ENCODE measurements at places on chromosomes 2 and 18.
A peak's percentile ranks its signal among the peaks of the same experiment; 100 is the strongest.

DNA sequence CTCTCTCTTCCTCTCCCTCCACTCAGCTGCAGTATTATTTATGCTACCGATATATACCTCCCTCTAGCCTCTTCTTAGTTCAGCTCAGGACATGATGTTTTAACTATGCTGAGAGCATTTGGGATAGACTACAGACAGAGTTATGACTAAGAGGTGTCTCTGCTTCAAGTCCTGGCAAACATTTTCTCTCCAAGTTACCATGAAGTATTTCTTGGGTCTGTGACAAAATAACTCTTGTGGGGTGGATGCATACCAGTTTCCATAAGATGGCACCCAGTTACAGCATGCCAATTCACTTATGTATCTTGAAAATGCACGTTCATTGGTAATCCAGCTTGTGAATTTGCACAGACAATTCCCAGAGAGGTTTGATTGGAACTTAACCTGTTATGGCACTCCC, 737.6 kb downstream of the SLC4A3 start:
- no peak for DNase-seq

DNA sequence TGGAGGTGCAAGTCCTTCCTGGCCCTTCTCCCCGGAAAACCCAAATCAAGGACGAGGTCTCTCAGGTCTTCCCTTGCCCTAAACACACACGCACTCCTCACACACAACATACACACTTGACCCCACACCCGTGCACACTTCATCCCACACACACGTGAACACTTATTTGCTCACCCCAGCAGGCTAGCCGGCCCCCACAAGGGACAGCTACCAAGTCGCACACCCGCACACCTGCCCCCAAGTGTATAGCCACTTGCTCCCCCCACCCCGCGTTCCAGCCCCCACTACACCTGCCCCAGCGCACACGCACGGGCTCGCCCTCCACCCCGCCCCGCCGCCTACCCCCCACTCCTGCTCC, 359 bp downstream of the TGFBRAP1 start:
- DNase-seq: no peak

GRCh38 chr2:96885432-96886347, 15.8 kb upstream of the SEMA4C start:
- DNase-seq: no peak

GRCh38 chr18:46343931-46344372, 239.8 kb downstream of the HAUS1 start:
- peak; percentile 65 for DNase-seq

GRCh38 chr2:6412533-6413091, 453.1 kb downstream of the CMPK2 start:
- DNase-seq: no peak

- DNase-seq: no peak
Measured at GRCh38 chr18:76978616-76979015, 154.0 kb downstream of the MBP start.

- DNase-seq: no peak
Measured at GRCh38 chr2:43097644-43098408, 128.6 kb downstream of the ZFP36L2 start.

GRCh38 chr2:229920011-229920641, 1.7 kb downstream of the TRIP12 start:
- DNase-seq: no peak

DNA sequence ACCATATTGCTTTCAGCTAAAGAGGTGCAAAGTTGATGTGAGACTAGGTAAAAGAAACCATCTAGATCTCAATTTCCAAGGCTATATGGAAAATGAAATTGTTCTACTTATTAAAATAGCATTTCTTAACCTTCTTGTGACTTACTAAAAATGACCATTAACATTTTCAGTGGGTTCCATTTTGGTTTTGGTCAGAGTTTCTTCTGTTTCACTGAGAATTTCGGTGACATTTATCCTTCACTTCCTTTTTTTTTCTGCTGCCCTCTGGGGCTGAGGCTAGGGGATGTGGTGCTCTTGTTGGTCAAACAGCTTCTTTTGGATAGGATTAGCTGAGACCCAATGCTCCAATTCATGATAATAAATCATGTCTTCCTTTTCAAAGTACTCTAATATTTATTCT, 44.3 kb upstream of the REL start:
- DNase-seq: no peak

DNA sequence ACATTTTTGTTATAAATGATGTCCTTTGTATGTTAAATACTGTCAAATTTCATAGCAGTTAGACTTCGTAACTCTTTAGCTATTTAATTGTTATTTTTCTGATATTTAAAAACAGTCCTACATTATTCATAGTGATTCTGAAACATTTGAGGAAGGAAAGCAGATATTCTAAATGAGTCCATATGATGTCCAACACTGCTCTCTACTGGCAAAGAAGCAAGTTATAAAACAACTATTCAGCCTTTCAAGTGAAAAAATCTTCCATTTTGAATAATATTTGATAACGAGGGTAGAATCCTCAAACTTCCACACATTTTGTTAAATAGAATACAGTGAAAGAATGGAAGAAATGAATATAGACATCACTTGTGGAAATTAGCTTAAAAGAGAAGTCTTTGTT, 220.8 kb downstream of the GULP1 start:
- DNase-seq: no peak

GRCh38 chr2:95292623-95293260, 4.4 kb upstream of the KCNIP3 start:
- DNase-seq: no peak

DNA sequence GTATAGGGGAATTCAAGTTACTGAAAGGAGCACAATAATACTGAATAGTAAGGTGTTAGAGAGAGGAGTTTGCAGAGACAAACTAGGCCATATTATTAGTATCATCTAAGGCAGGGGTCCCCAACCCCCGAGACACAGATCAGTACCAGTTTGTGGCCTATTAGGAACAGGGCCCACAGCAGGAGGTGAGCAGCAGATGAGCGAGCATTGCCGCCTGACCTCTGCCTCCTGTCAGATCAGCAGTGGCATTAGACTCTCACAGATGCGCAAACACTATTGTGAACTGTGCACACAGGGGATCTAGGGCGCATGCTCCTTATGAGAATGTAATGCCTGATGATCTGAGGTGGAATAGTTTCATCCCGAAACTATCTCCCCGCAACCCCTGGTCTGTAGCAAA, 41.8 kb upstream of the TMEM200C start:
- DNase-seq: no peak

DNA sequence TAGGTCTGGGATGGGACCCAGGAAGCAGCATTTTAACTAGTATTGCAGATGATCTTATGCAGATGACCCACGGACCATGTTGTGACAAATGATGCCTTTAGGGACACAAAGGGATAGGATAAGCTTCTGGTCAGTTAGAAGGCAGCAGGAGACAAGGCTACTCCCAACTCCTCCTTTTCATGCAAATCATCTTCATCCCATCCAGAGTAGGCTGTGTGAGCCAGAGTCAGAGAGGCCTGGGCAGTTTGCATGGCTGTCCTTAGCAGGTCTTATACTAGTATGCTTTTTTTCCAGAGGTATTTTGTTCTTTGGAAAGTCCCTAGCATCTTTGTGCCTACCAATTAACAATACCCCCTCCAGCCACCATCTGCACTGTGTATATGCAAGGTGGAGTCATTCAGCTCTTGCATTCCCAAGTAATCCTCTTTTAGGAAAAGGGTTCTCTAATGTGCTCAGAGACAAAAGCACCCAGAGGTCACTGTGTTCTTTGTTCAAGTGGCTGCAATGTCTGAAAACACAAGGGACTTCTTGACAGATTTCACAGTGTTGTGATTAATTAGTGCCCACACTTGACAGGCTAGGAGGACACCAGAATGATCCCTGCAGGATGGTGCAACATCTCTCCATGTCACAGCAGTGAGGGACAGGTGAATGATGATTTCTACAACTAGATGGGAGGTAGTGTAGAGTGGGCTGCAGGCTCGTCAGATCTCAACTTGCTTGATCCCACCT, 225.8 kb downstream of the NCKAP5 start:
- no peak for DNase-seq

Measured in upper lobe of right lung (tissue), 1 donor.